ENCODE measurements at places on chromosomes 3 and 15.

- no peak for DNase-seq
These were observed 9.1 kb upstream of the FOXB1 start for GRCh38 chr15:59994888-59995557.

DNA sequence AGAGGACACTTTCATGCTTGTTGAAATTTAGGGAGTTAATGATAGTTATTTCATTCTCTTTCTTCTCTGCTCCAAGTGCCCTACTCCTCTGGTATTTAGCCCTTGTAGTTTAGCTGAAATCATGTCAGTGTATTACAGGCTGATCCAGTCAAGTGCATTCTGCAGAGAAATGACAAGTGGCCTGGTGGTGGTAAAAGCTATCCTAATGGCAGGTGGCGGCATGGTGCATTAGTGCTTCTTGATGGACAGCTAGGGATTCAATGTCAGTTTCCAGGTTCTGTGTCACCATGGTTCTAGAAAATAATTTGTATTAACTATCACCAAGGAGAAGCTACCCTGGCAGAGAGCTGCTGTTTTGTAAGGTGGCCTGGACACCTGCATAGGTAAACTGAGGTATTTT, 90.0 kb upstream of the BNIP2 start:
- DNase-seq, result no peak

- DNase-seq, result no peak
These were observed 48.0 kb upstream of the FSTL1 start for GRCh38 chr3:120498556-120499346.

GRCh38 chr15:34209421-34210282, at the start of gene KATNBL1:
TSS of gene KATNBL1 (minus strand) at chr15:34210096. CDS start at chr15:34163676, 46,420 bp downstream.
- peak; percentile 87 for DNase-seq

GRCh38 chr3:61452535-61453090, 108.8 kb upstream of the PTPRG start:
- DNase-seq, result no peak

GRCh38 chr15:63727542-63727941, 106.2 kb downstream of the HERC1 start:
- DNase-seq, result peak; percentile 84

GRCh38 chr15:62465173-62465572, 300.1 kb upstream of the C2CD4B start:
- no peak for DNase-seq

GRCh38 chr15:55226127-55226526, 29.4 kb upstream of the RSL24D1 start:
- DNase-seq, result no peak

DNA sequence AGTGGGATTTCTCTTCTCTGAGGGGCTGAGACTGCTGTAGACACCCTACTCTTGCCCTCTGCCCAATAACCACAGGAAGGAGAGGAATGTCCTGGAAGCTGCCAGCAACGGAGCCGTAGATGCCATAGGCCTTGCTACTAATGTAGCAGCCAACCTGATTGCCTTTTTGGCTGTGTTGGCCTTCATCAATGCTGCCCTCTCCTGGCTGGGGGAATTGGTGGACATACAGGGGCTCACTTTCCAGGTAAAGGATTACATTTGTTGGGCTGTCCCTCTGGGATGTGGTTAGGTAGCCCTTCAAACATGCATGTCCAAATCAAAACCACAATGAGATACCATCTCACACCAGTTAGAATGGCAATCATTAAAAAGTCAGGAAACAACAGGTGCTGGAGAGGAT, 16.1 kb downstream of the SLC28A2 start:
- DNase-seq, result no peak

GRCh38 chr15:79366691-79367090, 55.8 kb downstream of the TMED3 start:
- DNase-seq, result no peak

- DNase-seq, result no peak
These were observed 72.1 kb downstream of the GJD2 start for GRCh38 chr15:34682674-34683073.

- DNase-seq, result peak; percentile 14
These were observed 764.8 kb upstream of the NR2F2 start for GRCh38 chr15:95565690-95566089.

- no peak for DNase-seq
These were observed 107.3 kb upstream of the IGSF10 start for GRCh38 chr3:151568184-151568583.

GRCh38 chr3:53571264-53571663, 76.9 kb downstream of the CACNA1D start:
- DNase-seq, result no peak

DNA sequence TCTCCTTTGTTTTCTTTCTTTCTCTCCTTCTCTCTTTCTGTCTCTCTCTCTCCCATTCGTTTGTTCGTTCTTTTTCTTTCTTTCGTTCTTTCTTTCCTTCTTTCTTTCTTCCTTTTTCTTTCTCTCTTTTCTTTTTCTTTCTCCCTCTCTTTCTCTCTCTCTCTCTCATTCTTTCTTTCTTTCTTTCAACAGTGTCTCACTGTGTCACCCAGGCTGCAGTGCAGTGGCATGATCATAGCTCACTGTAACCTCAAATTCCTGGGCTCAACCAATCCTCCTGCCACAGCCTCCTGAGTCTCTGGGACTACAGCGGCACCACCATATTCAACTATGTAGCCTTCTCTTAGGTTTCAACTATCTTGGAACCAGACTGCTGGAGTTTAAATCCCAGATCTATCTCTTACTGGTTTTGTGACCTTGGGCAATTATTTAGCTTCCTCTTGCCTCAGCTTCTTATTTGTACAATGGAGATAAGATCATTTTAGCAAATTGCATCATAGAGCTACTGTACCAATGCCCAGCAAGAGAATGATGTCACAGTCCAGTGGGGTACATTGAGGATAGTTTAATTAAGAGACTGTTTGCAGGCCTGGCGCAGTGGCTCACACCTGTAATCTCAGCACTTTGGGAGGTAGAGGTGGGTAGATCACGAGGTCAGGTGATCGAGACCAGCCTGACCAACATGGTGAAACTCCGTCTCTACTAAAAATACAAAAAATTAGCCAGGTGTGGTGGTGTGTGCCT, 27.3 kb upstream of the PARL start:
- no peak for DNase-seq

GRCh38 chr15:39934397-39935071, 619 bp downstream of the EIF2AK4 start:
- DNase-seq, result peak; percentile 45

DNA sequence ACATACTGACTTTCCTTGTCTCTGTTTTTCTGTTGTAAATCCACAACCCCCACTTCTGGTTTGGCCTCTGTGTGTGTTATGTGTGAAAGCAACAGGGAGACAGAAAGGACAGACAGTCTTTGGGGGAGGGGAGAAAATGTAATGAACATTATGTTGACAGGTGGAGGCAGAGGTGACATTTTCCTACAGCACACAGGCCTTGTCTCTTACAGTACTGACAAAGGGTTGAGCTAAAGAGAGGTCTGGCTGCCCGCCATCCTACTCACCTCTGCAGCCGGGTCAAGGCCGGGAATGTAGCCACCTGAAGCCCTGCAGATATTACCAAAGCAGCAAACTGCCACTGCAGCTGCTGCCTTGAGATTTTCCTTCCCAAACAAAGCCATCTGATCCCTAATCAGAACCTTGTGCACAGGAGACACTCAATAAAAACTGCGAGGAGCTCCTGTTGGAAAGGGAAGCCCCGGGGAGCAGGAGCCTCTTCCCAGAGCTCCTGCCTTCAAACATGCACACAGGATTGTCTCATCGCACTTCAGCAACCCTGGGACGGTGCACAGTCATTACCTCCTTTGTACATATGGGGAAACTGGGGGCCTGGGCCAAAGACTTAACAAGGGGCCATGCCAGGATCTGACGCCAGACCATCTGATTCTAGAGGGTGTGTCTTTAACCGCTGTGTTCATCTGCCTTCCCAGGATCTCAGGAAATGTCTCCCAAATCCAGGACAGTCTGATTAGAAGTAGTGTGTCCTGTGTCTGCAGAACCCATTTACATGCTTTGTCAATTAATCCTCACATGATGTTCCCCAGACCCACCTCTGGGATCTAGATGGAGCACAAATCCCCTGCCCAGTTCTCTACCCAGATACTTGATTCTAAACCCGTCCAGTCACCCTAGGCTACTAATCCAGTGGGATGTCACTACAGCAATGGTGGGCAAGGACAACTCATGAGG, 14.2 kb downstream of the MYO5C start:
- DNase-seq, result no peak

- DNase-seq, result no peak
These were observed 48.8 kb downstream of the ALDH1A2 start for GRCh38 chr15:58016581-58017175.

Measured in NCI-H2171 treated with DMSO at 0.1 percent for 48 hours (cell line).